ENCODE measurements at places on chromosomes 4 and X.

- no peak for DNase-seq
Observed at GRCh38 chr4:5563856-5564255, 144.5 kb downstream of the EVC2 start.

DNA sequence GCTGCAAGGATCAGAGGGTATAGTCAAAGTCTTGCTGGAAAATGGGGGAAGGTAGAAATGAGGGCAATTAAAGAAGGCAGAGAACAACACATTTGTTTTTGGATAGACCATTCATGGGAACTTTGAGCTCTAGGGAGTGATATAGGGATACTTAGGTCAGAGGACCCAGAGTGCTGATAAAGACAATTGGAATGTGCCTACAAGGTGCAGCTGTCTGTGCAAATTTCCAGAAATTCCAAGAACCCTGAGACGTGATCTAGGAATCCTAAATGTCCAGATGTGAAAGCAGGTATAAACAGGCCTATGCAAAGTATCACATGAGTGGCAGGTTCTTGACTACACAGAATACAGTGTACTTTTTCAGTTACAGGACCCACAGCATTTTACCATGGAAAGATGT lies 24.2 kb downstream of the FNIP2 start:
- no peak for DNase-seq

GRCh38 chrX:74242050-74242449 lies 61.9 kb upstream of the ZCCHC13 start:
- DNase-seq: no peak

DNA sequence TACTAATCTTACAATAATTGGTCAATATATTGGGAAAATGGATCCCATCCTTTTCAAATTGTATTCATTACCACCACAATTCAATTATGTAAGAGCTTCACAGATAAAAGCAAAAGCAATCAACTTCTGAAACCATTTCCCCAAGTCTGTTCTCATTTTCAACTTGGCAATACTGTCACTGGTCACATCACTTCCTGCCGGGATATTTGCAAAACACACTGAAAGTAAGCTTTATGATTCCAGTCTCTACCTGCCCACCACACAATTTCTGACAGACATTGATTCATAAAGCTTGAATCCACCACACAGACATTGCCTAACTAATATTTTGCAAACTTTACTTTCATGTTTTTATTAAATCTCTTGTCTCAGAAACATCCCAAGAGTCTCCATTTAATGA lies 53.6 kb downstream of the LIN54 start:
- DNase-seq: no peak

DNA sequence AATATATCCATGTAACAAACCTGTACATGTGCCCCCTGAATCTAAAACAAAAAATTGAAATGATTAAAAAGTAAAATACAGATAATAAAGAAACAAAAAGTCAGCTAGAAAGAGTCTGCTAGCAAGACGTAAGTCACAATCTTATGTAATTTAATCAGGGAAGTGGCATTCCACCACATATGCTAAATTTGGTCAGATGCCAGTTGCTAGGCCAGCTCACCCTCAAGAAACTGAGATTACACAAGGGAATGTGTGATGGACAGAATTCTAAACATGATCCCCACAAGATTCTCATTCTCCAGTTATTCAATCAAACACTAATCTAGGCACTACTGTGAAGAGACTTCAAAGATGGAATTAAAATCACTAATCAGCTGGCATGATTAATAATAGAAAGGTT lies 689.3 kb downstream of the CENPC start:
- peak; percentile 78 for DNase-seq

DNA sequence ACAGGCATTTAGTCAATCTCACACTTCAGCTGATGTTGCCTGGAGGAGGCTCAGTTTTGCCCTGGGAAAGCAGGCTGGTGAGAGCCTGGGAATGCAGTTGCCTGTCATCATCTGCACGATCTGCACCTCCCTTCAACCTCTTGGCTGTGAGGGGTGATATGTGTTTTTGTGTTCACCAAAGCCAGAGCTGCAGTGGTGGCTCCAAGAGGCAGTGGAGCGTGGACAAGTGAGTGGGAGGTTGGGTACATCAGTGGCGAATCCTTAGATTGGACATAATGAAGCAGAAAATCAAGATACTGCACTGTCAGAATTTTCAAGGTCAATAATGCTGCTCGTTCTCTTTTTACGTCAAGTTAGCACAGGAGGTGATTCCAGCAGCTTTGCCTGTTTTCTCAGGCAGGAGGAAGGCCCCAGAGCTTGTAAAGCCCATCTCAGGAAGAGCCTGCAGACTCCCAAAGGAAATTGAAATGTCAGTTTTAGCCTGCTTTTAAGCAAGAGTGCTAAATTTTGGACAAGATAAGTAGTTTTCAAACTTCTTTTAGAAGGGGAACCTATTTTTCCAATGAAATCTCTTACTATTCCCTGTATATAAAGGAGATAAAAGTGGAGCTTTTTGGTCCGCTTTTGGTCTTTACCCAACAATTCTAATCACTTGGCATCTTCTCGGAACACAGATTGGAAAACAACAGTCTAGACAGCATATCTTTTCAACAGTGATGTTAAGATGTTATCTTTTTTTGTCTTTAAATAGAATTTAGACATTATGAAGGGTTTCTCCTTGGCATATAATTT lies 92.8 kb downstream of the FRAS1 start:
- no peak for DNase-seq

GRCh38 chrX:11755724-11756123 lies 2.3 kb upstream of the MSL3 start:
- DNase-seq: no peak

GRCh38 chrX:44012484-44013096 lies 39.4 kb upstream of the NDP start:
- no peak for DNase-seq

GRCh38 chr4:93605163-93605562 lies 223.4 kb upstream of the ATOH1 start:
- no peak for DNase-seq

GRCh38 chr4:168860827-168861226 lies 149.2 kb downstream of the CBR4 start:
- no peak for DNase-seq

GRCh38 chr4:156830351-156830750 lies 141.2 kb downstream of the PDGFC start:
- DNase-seq: no peak

DNA sequence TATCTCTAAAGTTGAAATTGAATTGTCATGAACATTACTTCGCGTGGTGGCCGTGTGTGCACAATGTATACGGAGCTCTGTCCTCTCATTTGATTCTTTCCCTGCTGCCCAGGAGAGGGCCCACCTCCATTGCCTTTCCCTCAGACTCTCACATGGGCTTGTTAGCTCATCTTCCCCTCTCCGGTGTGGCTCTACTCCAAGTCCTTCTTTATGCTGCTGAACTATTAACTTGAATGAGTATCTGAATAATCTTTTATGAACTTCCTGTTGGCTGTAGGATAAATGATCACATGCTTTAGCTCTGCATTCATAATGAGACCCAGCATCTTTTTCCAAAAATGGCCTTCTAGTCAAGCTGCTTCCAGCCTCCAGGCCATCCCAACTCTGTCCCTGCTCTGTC lies 68.8 kb upstream of the CLNK start:
- no peak for DNase-seq

- DNase-seq: peak; percentile 79
Observed at GRCh38 chrX:1094566-1095333, 117.7 kb downstream of the CRLF2 start.

DNA sequence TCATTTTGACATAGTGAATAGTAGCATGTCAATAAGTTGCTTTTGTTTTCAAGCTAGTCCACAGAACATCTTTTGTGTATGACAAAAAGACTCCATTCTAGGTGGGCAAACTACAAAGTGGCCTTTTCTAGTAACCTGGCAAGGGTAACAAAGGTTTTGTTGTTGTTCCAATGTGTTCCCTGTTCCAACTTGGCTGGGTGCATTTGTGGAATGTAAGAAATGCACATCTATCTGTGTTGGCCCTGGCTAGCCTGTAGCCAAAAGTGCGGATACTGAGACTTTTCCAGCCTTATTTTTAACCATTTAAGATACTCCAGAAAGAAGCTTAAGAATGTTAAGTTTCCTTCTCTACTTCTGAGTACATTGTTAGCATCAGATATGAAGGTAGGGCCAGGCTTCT lies 118.7 kb upstream of the CHRDL1 start:
- DNase-seq: no peak

GRCh38 chrX:66489339-66489738 lies 149.5 kb downstream of the EDA2R start:
- DNase-seq: no peak

GRCh38 chrX:123854329-123854728 lies 5.5 kb upstream of the XIAP start:
- no peak for DNase-seq

- no peak for DNase-seq
Observed at GRCh38 chrX:154730253-154730891, 20.5 kb downstream of the GAB3 start.

- DNase-seq: no peak
Observed at GRCh38 chr4:181825564-181825963, 417.6 kb upstream of the TENM3 start.

DNA sequence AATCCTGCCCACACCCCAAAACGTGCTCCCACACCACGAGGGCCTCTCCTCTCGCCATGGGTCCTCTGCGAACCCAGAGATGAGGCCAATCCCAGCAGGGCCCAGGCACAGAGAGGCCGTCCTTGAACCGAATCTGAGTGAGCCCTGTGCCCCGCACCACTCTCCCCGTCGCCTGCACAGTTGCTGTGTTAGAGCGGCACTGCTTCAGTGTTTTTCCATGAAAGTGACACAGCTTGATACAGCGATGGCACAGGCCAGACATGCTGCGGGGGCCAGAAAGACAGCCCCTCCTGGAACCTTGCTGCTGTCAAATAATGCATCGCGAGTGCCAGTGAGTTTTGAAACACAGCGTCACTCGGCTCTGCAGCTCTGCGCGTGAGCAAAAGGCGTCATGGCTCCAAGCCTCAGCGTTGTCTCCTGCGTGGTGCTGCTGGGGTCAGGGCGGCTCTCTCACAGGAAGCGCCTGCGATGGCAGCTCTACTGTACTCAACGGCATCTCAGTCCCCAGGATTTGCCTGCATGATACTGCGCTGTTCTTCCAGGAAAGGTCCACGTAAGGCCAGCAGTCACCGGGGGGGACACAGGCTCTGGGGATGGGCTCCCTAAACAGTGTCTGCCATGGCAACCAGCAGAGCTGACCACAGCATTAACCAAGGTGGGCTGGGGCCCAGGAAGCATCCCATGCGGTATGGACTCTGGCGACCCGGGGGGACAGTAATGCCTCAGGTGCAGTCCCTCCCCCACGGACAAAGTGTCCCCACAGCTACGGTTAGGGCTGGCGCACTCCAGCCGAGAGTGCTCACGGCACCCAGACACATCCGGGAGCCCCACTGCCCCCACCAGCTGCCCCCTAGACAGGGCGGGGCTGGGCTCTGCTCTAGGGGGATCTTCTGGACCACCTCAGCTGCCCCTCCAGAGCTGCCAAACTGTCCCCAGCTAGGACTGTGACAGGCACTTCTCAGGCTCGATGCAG lies 63.1 kb downstream of the ACOX3 start:
- DNase-seq: peak; percentile 5

DNA sequence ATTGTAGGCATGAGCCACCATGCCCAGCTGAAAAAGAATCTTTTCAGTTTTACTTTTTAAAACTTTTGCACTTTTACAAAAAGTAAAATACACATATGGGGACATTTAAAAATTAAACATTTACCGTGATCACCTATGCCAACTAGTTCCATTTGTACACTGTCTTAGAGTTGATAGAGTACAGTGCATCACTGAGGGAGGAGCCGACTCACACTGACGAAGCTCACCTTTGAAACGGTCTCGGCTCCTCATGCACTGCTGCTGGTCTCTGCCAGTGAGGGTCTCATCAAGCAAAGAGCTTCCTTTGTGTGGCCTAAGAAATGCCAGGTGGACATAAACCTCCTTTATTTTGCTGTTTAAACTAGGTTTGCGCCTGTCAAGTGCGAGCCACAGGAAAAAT lies 50.0 kb downstream of the GRK4 start:
- DNase-seq: no peak

GRCh38 chr4:100581337-100581736 lies 63.5 kb upstream of the EMCN start:
- no peak for DNase-seq

- no peak for DNase-seq
Observed at GRCh38 chr4:150332961-150333360, 249.0 kb upstream of the MAB21L2 start.

DNA sequence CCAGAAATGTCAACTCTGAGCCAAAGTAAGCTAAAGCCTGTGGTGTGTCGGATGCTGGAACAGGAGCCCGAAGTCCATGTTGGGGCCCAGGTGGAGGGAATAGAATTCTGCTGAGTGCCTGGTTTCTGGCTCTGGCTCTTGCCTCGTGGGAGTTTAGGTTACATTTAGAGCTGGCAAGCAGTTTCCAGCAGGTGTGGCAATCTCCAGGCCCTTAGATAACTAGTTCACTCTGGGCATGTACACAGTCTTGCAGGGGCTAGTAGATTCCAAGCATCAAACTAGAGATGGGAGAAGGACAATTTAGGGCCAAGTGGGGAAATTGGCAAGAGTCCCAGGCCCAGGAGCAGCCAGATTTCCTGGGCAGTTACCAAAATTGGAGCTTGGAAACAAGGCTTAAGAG lies 56.3 kb upstream of the STOX2 start:
- peak; percentile 27 for DNase-seq

- DNase-seq: no peak
Observed at GRCh38 chr4:55765070-55765469, 54.5 kb upstream of the EXOC1L start.

DNA sequence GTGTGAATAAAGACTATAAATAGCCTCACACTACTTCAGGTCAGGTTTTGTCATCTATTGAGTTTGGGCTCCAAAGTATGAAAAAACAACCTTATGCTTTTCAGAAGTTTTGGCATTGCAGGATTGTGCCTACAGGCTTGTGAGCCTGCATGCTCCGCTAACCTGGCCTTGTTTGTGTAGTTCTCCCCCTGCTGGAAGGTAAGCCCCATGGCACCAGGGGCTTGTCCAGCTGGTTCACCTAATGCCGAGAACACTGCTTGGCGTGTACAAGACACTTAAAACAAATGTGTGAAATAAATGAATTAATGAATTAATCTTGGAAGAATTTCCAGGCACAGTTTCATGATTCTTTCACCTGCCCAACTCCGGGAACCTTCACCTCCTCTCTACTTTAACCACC lies 1.8 kb upstream of the HSD17B10 start:
- peak; percentile 71 for DNase-seq

GRCh38 chr4:8150152-8151090 lies 8.2 kb downstream of the ABLIM2 start:
- no peak for DNase-seq
